NCI-H1105 treated with DMSO at 0.1 percent for 48 hours (cell line): ENCODE measurements at places on chromosomes 4 and X.

- no peak for DNase-seq
These were observed 50.8 kb upstream of the SETD7 start for GRCh38 chr4:139606579-139607501.

DNA sequence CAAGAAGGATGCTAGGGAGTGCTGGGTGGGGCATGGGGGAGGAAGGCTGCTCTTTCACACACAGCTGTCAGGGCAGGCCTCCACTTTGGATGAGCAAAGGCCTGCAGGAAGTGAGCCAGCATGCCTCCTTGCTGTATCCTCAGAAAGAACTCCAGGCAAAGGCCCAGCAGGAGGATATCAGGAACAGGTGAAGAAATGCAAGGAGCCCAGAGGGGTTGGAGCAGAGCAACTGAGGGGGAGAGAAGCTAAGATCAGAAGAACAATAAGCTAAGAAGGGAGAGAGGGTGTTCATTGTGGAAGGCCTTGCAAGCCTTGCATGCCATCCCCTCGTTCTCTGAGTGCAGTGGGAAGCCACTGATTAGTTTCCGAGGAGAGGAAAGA lies 115.1 kb downstream of the CAMK2D start:
- DNase-seq: no peak

- DNase-seq: no peak
These were observed 72.5 kb downstream of the PRPS1 start for GRCh38 chrX:107700790-107701189.

GRCh38 chr4:120862432-120862831 lies 60.1 kb downstream of the PRDM5 start:
- no peak for DNase-seq

DNA sequence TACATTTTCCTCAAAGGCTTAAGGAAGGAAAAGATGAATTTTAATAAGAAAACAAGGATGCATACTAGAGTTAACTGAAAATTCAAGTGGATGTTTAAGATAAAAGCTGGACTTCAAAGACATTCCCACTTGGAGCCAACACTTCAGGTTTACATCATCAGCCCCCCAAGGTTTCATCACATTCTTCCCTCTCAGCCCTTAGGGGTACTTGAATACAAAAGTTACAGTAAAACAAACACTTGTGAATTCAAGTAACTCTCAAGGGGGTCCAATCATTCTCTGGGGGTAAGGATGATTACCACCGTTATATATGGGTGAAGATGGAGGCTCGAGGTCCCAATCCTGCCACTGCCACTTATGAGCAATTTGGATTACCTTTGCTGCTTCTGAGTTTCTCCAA lies 36.1 kb downstream of the STARD8 start:
- DNase-seq: no peak

- DNase-seq: peak; percentile 51
These were observed 183.3 kb downstream of the KDR start for GRCh38 chr4:54941994-54942552.

DNA sequence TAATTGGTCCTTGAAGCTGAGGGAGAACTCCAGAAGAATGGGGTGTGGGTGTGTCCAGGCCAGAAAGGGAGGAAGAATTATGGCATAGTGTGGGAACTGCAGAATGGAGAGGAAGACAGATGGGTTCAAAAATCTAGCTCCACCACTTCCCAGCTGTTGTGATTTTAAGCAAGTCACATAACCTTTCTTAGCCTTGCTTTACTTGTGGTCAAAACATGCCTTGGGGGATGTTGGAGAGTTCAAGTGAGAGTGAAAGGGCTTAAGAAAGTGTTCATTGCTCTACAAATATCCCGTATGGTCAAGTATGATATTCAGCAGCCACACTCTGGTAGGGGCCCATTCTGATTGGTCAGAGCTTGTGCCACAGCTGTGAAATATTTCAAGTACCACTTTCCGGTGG lies 15.0 kb upstream of the STARD8 start:
- DNase-seq: no peak

DNA sequence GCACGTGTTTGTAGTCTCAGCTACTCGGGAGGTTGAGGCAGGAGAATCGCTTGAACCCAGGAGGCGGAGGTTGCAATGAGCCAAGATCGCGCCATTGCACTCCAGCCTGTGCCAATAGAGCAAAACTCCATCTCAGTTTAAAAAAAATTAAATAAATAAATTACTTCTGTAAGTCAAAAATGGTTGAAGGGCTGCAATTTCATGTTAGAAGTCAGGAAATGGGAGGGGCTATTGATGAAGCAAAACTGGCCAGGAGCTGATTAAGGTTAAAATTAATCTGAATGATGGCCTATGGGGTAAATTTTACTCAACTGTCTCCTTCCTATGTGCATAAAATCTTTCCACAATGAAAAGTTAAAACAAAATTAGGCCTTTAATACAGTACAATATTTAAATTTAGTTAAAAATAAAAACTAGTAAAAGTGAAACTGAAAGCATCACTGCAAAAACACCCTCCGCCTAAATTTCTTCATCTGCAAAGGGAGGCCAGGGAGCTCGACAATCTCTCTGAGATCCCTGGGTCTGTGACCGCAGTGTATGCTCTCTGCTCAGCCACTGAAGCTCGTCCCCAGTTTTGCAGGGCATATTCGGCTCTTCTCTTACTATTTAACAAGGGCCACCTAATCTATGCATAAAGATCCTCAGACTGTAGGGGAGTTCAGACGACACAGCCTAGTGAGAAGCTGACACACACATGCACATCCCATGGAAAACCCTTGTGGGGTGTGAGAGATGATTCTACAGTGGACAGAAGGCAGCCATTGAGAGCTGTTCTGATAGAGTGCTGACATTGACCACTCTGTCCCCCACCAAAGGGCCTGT lies 57.2 kb downstream of the IRF2 start:
- no peak for DNase-seq

- no peak for DNase-seq
These were observed 155.4 kb upstream of the FTHL17 start for GRCh38 chrX:31227250-31227649.

DNA sequence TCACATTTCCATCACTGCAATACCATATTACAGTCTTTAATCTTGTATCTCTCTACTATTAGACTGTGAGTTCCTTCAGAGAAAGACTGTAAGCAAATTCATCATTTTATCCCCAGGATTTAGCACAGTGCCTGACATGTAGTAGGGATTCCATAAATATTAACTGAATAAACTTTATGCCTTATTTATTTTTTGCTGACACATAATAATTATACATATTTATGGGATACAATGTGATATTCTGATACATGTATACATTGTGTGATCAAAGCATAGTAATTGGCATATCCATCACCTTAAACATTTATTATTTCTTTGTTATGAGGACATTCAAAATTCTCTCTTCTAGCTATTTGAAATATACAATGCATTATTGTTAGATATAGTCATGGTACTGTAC lies 3.7 kb downstream of the PPEF2 start:
- DNase-seq: no peak

DNA sequence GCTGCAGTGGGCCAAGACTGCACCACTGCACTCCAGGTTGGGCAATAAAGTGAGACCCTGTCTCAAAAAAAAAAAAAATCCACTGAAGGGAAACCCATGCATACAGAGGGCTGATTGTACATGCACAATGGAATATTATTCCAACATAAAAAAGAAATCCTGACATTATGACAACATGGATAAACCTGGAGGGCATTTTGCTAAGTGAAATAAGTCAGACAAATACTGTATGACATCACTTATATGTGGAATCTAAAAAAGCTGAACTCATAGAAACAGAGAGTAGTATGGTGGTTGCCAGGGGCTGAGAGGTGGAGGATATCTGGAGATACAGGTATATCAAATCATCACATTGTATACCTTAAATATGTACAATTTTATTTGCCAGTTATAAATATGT lies 102.2 kb downstream of the PPEF1 start:
- DNase-seq: no peak

- no peak for DNase-seq
These were observed 112.5 kb upstream of the HAND2 start for GRCh38 chr4:173642509-173642908.

GRCh38 chr4:25651682-25652081 lies 4.0 kb upstream of the SLC34A2 start:
- no peak for DNase-seq

GRCh38 chr4:177250056-177250696 lies 59.5 kb upstream of the NEIL3 start:
- DNase-seq: peak; percentile 63

GRCh38 chr4:35250761-35251160 lies 993.6 kb downstream of the ARAP2 start:
- peak; percentile 7 for DNase-seq

- no peak for DNase-seq
These were observed 71.7 kb downstream of the CPZ start for GRCh38 chr4:8664031-8664805.

DNA sequence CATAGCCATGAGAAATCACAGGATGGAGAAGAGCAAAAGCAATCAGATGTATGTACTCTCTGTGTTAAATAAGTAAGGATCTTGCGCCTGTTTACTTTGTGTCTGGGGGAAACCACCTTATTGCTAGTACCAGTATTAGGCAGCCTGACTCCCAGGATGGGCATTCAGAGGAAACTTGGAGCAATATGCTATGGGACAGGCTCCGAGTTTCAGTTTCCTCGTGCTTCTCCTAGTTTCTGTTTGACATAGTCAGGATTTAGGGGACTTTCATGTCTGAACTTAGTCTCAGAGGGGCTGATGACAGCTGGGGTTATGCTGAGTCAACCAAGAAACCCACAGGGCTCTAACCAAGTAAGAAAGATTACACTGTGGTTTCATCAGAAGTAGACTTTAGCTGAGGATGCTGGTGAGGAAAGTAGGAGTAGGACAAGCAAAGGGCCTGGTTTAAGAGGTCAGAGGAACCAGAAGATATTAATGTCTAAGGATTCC lies 13.5 kb downstream of the NSUN7 start:
- no peak for DNase-seq

GRCh38 chrX:10441464-10441863 lies 178.9 kb downstream of the MID1 start:
- no peak for DNase-seq

- no peak for DNase-seq
These were observed 1.2 kb downstream of the USP46 start for GRCh38 chr4:52657618-52658501.

DNA sequence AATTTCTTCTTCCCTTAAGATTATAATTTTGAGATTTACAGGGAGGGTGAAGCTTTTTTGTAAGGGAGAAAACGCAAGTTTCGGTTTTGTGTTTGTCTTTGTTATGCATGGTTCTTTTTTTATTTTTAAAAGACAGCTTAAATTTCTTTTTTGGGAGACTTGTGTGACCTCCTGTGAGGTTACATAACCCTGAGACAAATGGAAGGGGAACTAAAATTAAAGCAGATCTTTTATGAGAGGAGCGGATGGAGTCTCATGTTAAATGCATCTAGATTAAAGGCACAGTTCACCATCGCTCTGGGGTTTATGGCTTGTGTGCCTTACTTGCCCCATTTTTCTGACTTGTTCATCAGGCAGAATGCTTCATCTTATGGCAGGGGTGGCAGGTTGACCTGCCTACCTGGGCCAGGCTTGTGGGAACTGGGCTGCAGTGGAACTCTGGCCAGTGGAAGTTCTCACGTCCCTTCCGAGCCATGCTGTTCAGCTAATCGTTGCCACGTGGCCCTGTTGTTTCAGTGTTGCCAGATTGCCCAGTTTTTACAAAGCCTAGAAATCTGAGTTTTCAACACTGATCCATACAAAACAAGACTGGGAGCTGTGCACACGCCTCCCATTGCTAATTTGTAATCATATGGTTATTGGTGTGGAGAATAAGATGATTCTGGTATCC lies 291.8 kb downstream of the ARHGAP10 start:
- no peak for DNase-seq

DNA sequence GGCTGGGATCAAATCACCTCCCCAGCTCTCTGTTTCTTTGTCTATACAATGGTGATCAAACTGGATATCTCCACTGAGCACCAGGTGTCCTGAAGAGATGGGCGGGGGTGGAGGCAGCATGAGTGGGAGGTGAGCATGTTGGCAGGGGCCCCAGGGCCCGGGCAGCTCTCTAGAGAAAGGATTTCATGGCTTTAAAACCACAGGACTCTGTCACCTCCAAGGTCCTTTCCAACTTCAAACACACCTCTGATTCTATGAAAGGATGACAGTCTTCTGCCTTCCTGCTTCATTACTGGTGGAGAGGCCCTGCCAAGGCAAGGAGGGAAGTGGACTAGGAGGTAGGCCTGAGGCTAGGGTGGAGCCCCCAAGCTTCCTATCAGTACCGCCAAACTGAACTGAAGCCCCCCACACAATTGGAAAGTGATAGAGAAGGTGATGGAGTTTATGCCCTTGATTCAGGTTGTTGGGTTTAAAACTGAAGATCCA lies 38.6 kb downstream of the TRIM2 start:
- DNase-seq: no peak
